ENCODE measurements at places on chromosomes 5 and 9.

DNA sequence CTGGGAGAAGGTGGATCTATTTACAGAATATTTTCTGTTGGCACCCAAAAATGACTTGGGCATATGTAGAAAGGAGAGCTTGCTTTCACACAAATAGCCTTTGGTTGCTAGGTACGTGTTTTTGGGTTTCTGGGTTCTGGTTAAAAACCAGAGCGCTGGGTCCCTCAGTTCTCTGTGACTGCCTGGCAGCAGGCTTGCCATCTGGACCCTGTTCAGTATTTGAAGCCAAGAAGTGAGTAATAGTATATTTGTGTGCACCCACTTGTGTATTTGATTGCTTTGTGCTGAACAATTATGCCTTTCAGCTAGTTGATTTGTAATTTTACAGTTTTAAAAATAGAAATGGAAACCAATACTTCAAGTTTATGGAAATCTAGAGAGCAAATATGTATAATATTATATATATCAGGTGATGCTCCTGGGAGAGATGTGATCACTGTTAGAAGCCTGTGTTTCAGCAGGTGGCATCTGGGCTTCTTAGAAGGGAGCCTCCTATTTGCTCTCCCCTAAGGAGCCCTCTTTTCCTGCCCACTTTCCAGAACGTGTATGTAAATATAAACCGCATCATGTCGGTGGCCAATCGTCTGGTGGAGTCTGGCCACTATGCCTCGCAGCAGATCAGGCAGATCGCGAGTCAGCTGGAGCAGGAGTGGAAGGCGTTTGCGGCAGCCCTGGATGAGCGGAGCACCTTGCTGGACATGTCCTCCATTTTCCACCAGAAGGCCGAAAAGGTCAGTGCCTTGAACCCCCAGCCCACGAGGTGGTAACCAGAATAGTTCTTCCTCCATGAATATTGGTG, 153.6 kb downstream of the TRIO start:
- no peak for DNase-seq

DNA sequence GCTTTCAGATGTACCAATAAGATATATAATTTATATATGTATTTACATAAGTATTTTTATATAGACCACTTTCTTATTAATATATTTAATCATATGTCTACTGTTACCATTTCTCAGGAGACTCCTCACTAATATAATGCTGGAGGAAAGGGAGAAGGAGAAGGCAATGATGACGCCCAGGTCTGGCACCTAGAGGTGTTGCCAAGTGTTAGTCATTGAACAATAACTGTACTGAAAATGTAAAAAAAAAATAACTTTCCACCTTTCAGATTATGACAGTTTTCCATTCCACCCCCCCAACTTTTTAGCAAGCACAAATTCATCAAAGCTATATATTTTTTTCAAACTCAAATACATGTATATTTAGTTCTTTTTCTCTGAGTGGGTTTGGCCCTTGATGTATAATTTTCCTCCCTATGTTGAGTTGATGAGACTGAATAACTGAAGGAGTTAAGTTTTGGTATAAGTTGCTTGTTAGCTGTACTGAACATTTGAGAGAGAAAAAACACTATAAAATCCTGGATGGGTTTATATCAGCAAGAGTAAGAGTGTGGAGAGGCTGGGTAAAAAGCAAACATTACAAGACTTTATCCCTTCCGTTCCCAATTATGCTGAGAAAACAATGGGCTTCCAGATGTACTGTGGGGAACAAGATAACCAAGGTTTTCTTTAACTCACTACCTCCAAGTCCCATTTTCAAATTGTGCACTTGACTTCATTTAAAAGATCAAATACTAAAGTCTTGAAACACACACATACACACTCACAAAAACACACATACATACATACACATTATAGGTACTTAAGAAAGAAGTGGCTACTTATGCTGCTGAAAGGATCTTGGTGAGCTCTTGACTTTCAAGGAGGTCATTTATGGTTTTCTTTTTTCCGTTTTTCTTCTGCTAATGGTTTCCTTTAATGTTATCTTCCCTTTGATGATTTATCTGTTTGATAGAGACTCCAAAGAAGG, 142.8 kb upstream of the IFNE start:
- DNase-seq: no peak

- DNase-seq: no peak
These were observed 1.2 kb upstream of the GARIN3 start for GRCh38 chr5:157167214-157167621.

DNA sequence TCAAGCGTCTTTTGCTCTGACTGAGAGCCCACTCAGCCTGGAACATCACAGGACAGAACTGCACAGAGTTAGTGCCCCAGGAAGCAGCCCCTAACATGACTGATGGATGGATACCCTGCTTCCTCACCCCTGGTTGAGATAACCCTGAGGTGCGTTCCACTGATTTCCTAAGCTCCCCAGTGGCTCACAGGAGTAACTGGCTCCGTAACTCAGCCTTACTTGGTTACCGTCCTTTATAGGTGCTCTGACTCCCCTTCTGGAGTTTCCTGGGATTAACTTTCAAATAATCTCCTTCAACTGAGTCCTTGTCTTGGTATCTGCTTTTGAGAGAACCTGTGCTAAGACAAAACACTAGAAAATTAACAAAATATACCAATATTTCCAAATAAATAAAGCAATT, 449.5 kb downstream of the AGTPBP1 start:
- no peak for DNase-seq

- no peak for DNase-seq
These were observed 753 bp upstream of the STC2 start for GRCh38 chr5:173328844-173329490.

- peak; percentile 15 for DNase-seq
These were observed 176.7 kb upstream of the DMAC1 start for GRCh38 chr9:7976167-7976755.

GRCh38 chr9:95096381-95096780, 221.1 kb downstream of the FANCC start:
- DNase-seq: no peak

DNA sequence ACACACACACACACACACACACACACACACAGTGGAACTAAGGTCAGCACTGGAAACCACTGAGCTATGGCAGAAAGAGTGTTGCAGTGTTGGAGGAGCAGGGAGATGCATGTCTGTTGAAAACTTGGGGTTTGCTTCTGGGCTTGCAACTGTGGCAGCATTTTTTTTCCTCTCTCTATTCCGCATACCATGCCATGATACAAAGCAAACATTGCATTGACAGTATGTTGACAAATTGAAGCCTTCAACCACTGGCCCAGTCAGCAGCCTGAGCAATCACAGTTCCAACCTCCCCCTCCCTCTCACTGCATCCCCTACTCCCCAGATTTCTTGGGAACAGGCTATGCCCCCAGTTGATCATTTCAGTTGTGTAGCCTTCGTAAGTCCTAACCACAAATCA, 478.1 kb upstream of the WWC1 start:
- DNase-seq: no peak

DNA sequence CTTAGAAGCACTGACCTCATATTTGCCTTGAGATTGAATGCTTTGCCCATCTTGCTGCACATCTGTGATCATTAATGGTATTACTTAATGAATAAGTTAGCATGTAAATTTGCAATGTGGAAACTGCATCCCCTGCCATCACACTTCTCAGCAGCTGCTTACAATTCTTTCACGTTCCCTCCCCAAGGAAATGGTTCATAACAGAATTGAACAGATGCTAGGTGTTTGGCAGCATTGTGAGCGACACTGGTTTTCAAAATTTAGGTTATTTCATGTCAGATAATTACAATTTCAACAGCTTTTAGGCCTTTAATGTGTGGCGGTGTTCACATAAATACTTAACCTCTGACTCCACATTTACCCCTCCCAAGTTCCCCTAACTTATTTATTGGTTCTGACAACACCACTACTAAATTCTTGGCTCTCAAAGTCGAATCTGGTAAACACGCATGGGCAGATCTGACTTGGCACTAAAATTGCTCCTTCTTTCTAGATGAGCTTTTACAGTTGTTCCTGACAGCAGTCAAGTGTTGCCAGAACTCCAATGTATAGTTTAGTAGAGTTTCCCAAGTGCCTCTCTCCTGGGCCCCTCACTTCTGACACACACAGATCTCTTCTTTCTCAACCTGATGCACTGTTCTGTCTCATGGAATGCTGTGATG, 46.8 kb downstream of the SLC1A3 start:
- DNase-seq: no peak

DNA sequence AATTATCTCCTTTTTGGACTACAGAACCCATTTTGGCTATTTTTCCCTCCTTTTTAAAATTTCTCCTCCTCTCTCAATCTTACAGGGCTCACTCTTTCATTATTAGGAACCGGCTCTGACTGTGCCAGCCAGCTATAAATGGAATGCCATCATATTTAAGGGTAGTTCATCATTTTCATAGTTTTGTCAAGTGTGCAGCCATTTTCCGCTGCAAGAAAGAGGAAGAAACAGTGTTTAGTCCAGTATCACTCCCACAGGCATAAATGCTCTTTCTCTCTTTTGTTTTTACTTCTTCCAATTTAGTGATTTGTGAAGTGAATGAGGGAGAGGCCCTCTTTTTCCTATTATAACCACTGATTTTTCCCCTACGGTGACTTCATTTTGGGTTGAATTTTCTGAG, 290.0 kb downstream of the NR3C1 start:
- no peak for DNase-seq

All from activated CD8-positive, alpha-beta memory T cell treated with anti-CD3 and anti-CD28 coated beads for 1 hour (primary cell).